Adrenal gland (tissue), 19 donors: ENCODE measurements at places on chromosomes 5 and 9. TPM values are rescaled to one million over a fixed set of nuclear protein-coding genes. Genes with fewer than 3 reads are reported as not detected.

Gene UHRF2
- polyA plus RNA-seq, result 23.7 TPM

GRCh38 chr9:91711755-91712601, 238.1 kb downstream of the ROR2 start:
- no peak for DNase-seq

DNA sequence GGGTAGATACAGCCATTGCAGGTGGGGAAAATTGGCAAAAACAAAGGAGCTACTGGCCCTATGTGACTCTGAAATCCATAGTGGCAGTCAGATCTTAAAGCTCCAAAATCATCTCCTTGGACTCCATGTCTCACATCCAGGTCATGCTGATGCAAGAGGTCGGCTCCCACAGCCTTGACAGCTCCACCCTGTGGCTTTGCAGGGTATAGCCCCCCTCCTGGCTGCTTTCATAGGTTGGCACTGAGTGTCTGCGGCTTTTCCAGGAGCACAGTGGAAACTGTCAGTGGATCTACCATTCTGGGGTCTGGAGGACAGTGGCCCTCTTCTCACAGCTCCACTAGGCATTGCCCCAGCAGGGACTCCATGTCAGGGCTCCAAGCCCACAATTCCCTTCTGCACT, 1190.1 kb downstream of the CDH12 start:
- no peak for DNase-seq

GRCh38 chr5:148230240-148230639, 8.1 kb upstream of the MARCOL start:
- no peak for DNase-seq

DNA sequence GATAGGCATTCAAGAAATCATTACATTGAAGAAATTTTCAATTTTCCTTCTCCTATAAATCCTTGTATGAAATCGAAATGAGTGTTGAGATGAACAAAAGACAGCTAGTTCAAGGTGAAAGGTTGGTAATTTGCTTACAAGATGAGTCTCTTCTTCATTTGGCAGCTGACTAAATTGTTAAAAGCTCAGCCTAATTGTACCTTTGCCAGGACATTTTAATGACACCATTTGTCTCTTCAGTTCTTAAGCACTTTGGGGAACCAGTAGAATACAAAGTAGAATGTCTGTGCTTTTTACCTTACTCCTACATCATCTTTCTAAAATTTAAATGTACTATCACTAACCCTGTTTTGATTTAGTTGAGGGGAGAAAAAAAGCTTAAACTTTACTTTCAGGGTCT, 59.4 kb downstream of the GRAMD2B start:
- DNase-seq, result no peak

Gene PCDHGB2
- 1.8 TPM for polyA plus RNA-seq

DNA sequence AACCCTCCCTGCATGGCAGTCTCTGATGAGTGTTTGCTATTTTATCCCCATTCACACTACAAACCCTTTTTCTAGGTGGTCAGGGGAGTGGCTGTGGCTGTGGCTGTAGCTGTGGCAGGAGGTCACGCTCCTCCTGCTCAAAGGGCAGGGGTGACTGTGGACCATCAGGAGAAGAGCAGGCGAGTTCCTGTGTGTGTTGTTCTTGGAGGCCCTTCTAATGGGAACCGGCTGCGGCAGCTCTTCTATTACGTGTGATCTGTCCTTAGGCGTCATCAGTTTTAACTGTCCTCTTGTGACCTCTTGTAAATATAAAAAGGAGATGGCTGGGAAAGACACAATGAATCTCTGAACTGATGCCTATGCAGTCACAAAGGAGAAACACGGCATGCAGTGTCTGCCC, 65.1 kb downstream of the ANKH start:
- peak; percentile 55 for DNase-seq

- no peak for DNase-seq
These were observed 36.7 kb downstream of the ANKRD31 start for GRCh38 chr5:75199946-75200345.

Gene GABRA6
- polyA plus RNA-seq, result not detected

- no peak for DNase-seq
These were observed 51.5 kb downstream of the MLLT3 start for GRCh38 chr9:20570756-20571155.

Gene C5orf58
- polyA plus RNA-seq, result 0.80 TPM

DNA sequence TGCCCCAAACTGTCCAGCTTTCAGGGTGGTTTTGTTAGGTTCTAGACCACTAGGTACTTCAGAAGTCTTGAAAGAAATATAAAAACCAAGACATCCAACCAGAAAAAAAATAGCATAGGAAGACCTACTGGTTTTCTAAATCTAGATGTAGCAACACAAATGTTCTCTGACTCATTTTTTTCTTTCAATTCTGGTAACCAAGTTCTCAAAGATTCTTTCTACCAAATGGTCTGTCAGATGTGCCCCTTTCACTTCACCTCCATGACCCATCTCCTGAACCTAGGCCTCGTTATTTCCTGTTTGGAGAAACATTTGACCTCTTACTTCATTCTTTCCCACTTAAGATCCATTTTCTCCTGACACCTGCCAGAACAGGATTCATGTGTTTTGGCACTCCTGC, 355.3 kb downstream of the KIAA0825 start:
- no peak for DNase-seq

Gene PKD2L2
- 0.17 TPM for polyA plus RNA-seq

DNA sequence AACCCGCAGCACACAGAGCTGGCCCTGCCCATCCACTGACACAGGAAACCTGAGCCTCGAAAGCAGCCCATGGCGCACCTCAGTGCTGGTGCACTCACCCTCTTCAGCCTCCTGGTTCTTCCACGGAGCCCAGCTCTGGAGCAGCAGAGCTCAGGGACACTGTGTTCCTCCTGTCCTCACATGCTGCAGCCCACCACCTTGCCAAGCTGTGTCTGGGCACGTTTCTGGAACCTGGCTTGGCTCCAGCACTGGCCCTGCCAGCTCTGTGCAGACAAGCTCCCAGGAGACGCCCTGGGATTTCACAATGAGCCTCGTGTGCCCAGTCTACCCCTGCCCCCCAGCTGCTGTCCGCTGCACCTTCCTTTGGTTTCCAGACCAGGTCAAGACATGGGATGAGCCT, 119.5 kb downstream of the SYK start:
- peak; percentile 54 for DNase-seq

- DNase-seq, result no peak
These were observed 120.9 kb downstream of the MAPKAP1 start for GRCh38 chr9:125586172-125586511.

GRCh38 chr5:113615708-113616107, 102.2 kb downstream of the YTHDC2 start:
- DNase-seq, result peak; percentile 21

Gene C7
- 442 TPM for polyA plus RNA-seq

GRCh38 chr5:14356305-14356704, 213.2 kb downstream of the TRIO start:
- no peak for DNase-seq

DNA sequence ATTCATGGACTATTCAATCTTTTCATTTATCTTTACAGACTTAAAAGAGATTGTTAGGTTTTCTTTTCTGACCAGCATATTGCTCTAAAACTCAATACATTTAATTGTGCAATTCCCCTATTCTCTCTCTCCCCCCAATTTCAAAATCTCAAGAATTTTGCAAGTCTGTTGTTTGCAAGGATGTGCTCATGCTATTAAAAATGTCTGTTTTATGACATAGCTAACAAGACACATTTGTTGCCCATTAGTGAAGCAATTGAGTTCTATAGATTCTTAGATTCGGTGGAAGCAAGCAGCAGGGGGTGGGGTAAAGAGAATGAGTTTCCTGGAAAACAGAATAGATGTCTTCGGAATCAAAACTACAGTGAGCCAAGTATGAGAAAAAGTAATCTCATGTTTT, 8.5 kb upstream of the CSNK1A1 start:
- DNase-seq, result no peak

GRCh38 chr9:71733176-71733575, 35.1 kb downstream of the CEMIP2 start:
- DNase-seq, result no peak

DNA sequence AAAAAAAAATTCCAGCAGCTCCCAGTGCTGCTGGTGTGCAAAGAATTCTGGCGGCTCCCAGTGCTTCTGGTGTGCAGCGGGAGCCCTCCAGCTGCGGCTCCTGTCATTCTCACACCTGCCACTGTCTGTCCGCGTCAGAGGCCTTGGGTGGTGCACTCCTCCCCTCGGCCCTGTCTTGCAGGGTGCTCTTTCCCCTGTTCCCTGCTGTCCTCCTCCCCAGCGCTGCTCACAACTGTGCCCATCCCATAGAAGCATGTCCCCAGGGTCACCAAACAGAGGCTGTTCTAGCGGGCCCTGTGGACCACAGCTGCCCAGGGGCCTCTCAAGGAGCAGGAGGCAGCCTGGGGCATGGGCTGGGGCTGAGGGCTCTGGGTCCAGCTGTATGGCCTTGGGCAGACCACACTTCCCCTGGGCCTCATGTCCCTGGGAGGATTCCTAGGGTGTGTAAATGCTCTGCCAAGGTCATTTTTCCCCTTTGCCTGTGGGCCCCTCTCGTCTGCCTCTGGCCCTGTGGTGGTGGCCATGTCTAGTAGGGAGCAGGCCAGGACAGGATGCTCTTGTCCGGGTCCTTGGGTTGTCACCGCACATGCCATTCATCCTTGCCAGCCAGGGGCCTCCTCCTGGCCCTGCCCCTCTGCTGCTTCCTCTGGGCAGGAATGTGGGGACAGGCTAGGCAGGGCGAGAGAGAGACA, 68.2 kb downstream of the PHF2 start:
- DNase-seq, result peak; percentile 44

GRCh38 chr5:14416621-14417275, 164.8 kb upstream of the OTULINL start:
- DNase-seq, result no peak

Gene RNF183
- 0.48 TPM for polyA plus RNA-seq

Gene NME5
- 15.7 TPM for polyA plus RNA-seq

Gene TNFSF8
- polyA plus RNA-seq, result 1.4 TPM

- DNase-seq, result no peak
These were observed 1.4 kb downstream of the FAM169A start for GRCh38 chr5:74864823-74865222.
